NCI-H1092 treated with DMSO at 0.1 percent for 48 hours (cell line): ENCODE measurements at places on chromosomes 4 and X.

- DNase-seq: no peak
Measured at GRCh38 chrX:57651169-57651919, 28.7 kb downstream of the NLRP2B start.

DNA sequence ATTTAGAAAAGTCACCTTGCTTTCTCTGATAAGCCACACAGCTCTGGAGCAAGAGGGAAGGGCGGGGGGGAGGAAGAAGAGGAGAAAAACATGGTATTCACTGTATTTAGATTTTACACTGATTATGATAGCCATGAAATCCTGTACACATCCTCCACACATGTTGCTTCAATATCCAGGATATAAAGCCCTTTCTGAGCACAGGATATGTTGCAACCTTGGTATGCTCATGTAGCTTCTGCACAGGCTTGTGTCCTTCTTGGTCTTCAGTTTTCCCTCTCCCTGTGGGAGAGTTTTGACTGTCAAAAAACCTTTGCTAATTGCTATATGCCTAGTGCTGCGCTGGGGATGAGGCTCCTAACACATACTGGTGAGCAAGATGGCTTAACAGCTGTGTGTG lies 61.9 kb upstream of the DAPP1 start:
- DNase-seq: no peak

GRCh38 chr4:156265407-156265806 lies 311.7 kb upstream of the CTSO start:
- DNase-seq: no peak

DNA sequence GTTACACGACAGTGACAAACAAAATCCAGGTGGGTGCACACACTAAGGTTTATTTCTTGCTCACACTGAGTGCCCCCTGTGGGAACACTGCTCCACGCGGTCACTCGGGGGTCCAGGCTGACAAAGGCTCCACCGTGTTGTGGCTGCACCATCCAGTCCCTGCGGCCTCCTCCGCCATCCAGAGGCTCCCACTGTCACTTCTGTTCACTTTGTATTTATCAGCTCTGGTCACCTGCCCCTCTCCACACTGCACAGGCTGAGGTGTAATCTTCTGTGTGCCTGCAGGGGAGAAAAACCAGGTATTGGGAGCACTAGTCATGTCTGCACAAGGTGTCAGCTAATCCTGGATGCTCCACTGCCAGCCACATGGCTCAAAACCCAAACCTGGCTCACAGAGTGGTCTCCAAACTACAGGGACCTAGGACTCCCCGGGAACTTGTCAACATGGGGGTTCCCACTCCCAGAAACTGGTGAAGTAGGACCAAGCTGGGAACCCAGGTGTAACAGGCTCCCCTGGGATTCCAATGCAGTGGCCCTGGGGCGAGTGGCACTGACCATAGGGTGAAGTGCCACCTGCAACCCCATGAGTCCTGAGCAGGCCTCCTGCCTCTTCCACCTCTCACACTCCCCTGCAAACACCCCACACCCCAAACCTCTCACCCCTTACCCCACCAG lies 25.5 kb downstream of the HMX1 start:
- DNase-seq: no peak

- no peak for DNase-seq
Measured at GRCh38 chrX:20653070-20653469, 386.4 kb upstream of the RPS6KA3 start.

- no peak for DNase-seq
Measured at GRCh38 chr4:68250151-68250930, 4.8 kb upstream of the TMPRSS11B start.

DNA sequence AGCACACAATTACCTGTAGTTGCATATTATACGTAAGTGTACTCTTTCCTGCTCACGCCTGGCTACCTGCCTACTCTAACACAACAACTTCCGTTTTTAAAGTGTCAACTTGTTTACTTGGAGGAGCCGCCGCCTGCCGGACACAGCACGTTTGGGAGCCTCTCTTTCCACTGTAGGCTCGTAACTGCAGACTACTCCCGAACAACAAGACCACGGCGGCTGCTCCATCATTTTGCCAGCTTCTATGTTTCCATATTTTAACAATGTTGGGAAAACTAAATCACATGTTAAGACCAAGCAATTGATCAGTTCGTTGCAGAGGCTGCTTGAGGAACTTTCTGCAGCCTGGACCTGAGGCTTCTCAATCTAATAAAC lies 841 bp downstream of the MTNR1A start:
- DNase-seq: peak; percentile 61
